ENCODE measurements at places on chromosomes 3 and 15.

DNA sequence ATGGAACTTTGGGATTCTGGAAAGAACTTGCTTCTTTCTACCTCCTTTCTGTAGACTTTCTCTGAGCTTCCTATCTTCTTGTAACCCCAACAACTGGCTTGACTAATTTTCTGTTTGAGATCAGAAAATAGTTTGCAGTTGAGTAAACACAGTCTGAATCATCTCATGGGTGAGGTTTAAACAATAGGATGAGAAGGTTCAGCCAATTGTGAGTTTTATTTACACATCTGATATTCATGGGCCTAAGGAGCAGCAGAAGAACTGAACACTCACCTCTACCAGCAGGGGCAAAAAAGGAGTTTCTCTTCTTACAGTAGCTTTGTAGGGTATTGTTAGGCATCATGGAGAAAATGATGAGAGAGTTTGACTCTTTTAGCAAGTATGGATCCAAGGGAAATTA, 54.2 kb downstream of the DTWD1 start:
- DNase-seq: no peak

- DNase-seq: no peak
Measured at GRCh38 chr15:61050844-61051568, 178.1 kb downstream of the RORA start.

DNA sequence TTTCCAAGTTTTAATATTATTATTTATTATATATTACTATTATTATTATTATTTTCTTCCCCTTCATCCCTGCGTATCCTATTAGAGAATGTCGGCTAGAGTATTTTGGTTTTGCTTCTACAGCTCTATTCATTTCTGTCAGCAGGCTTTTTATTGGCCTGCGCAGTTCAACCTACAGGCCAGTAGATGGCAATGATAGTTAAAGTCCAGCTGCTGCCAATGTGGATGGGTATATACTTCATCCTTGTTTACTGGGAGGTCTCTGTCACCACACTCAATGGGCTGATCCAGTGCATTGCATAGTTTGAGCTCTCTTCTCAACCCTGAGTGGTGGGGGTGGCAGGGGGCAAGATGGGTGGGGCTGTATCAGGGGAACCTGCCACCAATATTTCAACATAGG, 799.8 kb downstream of the NSUN3 start:
- no peak for DNase-seq

GRCh38 chr3:124634210-124635168, 95.8 kb upstream of the UMPS start:
- DNase-seq: no peak

Data from NCI-H187 treated with DMSO at 0.1 percent for 48 hours (cell line).